ENCODE measurements at places on chromosomes 6 and 20. TPM values are rescaled to one million over a fixed set of nuclear protein-coding genes. Genes with fewer than 3 reads are reported as not detected.

Gene USP49
- total RNA-seq: 3.2 TPM

Gene LINC00237
- total RNA-seq: not detected

Gene CCDC167
- total RNA-seq: 5.4 TPM

GRCh38 chr20:42391807-42392206 is 773.6 kb upstream of the CHD6 start:
- DNase-seq: no peak

DNA sequence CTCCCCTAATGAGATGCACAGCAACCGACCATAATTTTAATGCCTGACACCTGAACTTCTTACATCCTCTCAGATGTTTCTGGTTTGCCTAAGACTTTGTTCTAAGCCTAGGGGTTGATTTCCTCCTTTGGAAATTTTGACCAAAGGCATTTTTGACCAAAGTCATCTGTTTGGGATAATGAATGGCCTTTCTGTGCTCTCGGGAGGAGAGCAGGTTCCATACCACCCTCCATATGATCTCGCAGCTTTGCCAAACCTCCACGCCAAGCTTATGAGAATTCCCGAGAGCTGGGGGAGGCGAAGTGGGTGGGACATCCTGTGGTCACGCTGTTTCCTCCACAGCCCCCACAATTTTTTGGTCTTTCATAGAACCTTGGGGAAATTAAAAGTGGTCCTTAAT is 91.7 kb downstream of the SCML4 start:
- DNase-seq: no peak

GRCh38 chr6:84707171-84707570 is 57.2 kb downstream of the TBX18 start:
- no peak for DNase-seq

- no peak for DNase-seq
Observed at GRCh38 chr20:31837896-31838397, 7.5 kb downstream of the FOXS1 start.

DNA sequence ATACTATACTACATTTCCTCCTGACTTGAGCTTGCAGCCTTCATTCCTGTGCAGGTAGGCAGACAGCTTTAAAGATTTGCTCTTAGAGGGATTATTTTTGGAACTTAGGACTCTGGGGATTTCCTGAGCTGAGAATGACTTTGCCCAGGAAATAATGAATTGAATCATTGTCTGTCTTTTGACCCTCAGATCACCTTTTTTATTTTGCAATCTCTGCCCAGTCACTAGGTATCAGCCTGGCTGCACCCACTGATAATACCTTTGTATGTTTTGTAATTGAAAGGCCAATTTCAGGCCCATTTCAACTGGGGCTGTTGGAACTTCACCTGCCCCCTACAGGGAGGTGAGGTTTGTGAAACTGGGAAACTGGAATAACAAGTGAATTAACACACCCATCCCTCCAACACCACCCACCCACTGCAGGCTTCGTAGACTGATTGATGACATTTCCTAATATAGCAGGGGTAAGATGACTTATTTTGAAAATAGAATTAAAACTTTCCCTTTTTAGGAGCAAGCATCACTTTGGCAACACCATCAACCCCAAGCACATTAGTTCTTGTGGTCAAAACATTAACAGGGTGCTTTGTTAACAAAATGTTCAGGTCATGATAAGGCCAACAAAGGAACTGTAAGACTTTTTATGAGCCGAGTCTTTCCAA is 157.1 kb upstream of the CENPW start:
- DNase-seq: no peak

DNA sequence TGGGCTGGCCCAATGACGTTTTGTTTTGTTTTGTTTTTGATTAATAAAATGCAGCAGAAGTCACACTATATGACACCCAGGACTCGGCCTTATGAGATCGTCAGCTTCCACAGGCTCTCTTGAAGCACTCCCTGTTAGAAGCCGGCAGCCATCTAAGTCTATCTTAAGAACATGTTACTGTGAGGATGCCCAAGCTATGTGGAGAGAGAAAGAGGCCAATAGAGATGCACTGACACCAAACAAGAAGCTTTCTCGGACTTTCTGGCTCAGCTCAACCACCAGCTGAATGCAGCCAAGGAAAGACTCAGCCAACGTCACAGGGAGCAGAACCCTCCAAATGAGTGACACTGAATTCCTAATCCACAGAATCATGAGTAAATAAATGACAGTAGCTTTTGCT is 14.0 kb downstream of the SGK1 start:
- no peak for DNase-seq

GRCh38 chr6:113578691-113579090 is 278.5 kb upstream of the MARCKS start:
- no peak for DNase-seq

- no peak for DNase-seq
Observed at GRCh38 chr20:33689493-33689892, 3.3 kb upstream of the E2F1 start.

DNA sequence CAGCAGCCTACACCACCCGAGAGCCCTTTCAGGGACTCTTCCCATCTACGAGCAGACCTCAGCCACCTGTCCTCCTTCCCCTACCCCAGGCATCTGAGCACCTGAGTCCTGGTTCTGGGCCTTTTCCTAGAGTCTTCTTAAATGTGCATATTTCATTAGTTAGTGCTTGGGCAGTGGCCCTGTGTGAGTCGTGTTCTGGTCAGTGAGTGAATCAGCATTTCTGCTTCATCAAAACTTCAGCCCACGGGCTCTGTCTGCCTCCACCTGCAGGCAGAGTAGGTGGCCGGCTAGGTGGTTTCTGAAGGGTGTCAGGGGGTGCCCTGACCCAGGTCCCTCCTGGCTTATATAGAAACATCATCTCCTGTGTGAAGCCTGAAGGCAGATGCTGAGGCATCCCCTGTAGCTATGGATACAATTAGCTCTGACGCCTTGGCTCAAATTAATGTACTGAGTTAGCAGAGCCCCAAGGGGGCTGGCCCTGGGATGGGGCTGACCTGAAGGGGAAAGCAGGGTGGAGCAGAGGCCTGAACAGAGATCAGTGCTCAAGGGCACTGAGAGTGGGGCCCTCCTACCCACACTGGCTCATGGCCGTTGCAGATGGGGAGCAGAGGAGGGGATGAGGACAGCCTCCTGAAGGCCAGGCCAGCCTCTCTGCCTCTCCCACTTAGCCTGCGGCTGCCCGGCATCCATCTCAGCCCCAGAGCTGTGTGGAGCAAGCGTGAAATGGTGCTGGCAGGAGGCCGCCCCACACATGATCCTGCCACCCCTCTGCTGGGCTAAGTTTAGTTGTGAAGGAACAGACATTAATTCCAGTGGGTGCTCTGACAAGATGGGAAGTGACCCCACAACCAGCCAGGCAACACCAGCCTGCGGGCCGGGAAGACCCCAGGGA is 13.6 kb downstream of the IP6K3 start:
- no peak for DNase-seq

DNA sequence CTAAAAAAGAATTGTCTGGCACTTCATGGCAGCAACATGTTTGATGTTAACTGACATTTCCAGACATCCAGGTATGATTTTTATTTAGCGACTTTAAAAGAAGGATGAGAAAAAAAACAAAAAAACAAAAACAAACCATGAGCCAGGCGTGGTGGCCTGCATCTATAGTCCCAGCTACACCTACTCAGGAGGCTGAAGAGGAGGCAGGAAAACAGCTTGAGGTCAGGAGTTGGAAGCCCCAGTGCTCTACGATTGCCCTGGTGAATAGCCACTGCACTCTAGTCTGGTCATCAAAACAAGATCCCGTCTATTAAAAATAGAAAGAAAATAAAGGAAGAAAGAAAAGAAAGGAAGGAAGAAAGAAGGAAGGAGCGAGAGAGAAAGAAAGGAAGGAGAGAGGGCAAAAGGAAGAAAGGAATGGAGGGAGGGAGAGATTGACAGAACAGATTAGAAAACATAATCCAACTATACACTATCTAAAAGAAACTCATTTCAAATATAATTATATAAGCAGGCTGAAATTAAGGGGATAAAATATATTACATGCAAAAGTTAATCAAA is 141.6 kb downstream of the TRIM27 start:
- no peak for DNase-seq

DNA sequence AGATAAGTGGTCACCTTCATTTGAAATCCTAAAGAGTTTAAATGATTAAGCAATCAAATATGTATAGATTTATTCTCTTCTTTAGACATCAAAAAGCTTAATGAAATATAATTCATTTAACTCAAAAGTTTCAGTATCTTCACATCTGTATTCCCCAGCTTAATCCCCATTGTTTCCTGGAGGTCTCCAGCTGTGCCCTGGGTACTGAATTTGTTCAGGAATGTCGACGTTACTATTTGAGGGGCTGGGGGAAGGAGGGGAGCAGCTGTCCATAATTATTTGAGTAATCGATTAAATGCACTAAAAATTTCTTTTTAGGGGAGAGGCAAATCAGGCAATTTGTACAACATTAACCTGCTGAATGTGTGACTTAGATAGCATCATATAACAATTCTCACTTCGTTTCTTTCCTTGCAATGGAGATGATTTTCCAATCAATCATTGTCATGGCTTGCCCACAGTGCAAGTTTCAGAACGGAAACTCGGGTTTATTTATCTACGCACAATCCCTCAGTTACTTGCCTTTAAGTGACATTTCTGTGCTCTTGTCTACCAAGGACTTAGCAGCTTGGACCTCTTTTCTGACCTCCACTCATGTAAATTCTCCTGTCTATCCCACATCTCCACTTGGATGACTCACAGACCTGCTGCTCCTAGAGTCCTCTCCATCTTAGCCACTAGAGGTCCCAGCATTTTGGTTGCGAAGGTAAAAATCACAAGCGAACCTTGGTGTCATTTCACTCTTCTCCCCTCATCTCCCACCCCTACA is 3.9 kb downstream of the DOK5 start:
- no peak for DNase-seq

DNA sequence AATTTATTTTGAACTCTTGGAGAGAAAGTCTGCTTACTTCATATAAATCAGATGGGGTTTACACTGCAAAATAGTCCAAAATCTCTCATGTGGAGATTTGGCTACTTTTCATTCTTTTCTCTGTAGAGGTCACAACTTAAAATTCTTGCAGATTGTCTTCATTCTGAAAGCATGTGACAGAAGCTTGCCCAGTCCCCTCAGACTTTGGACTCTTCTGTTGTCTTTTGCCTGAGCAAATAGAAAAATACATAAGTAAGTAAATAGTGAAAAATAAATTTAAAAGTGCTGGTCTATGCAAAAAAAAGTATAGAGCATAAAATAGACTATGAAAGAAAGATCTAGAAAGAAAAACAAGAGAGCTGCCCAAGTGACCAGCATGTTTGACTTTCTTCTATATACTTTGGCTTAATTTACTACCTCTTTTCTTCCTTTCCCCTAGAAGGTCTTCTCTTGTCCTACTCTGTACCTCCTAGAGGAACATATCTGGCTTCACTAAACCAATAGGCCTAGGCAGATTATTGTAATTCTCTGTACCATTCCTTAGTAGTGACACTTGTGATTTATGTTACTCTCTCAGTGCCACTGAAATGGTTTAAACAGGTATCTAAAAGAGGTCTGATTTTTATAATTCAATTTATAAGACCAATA is 260.9 kb downstream of the TENT5A start:
- no peak for DNase-seq

All from mucosa of descending colon (tissue), 3 donors.